ENCODE measurements at places on chromosomes 3 and 15.
A peak's percentile ranks its signal among the peaks of the same experiment; 100 is the strongest.

- DNase-seq, result no peak
Observed at GRCh38 chr3:169143506-169143905, 520.0 kb downstream of the MECOM start.

- DNase-seq, result no peak
Observed at GRCh38 chr15:61315471-61315870, 86.4 kb upstream of the RORA start.

GRCh38 chr3:50124052-50124799, 30.9 kb upstream of the SEMA3F start:
- no peak for DNase-seq

- no peak for DNase-seq
Observed at GRCh38 chr3:14330508-14330907, 71.9 kb upstream of the SLC6A6 start.

DNA sequence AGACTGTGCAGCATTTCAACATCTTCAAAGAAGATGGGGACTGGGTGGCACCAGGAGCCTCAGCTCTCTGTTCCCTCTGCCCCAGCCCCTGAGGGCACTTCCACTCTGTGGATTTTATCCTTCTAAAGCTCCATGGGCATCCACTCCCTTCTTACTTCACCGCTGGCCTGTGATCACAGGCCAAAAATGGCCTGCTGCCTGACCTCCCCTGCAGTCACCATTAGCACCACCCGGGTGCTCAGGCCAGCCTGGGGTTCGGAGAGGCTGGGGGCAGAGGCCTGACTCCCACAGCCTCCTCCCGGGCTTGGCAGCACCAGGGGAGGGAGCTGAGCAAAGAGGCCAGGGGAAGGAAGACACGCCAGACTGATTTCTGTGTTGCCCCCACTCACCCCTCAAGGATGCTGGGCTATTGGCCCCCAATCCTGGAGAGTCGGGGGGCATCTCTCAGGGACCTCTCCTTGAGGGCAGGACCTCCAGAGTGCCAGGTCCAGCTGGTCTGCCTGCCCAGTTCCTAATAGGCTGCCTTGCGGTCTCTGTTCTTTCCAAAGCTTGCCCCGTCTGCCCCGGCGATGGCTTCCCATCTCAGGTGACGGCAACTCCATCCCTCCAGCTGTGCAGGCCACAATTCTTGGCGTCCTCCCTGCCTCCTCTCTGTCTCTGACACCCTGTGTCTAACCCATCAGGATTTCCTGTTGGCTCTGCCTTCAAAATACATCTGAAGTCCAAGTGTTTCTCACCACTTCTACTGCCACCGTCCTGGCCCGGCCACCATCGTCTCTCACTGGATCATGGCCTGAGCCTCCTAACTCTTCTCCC, 67.1 kb downstream of the EXOG start:
- DNase-seq, result no peak

- peak; percentile 41 for DNase-seq
Observed at GRCh38 chr3:171809861-171810628, at the start of gene PLD1. TSS of gene PLD1 (minus strand) at chr3:171810483. CDS start at chr3:171738051, 72,432 bp downstream.

DNA sequence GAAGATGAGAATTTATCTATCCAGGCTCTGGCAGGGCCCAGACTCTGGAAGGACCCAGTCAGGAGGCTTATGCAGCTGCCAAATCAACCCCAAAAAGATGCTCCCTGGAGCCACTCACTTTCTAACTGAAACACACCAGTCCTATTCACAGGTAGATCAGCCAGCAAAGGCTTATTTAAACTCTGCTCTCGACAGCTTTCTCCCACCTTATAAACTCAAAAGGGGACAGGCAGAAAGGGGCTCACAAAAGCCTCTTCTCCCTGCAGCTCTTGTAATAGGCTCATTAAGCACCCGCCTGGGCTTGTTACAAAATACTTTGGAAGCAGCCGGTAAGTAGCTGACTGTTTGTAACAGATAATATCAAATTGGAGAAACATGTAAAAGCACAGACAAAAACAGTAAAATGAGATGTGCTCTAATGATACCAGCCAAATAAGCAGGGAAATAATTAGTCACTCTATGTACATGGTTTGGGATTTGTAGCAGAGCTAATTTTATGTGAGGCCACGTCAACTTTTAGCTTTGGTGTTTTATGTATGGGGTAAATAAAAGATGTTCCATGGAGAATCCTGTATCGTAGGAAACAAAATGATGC, 213.8 kb downstream of the NR2F2 start:
- DNase-seq, result no peak

DNA sequence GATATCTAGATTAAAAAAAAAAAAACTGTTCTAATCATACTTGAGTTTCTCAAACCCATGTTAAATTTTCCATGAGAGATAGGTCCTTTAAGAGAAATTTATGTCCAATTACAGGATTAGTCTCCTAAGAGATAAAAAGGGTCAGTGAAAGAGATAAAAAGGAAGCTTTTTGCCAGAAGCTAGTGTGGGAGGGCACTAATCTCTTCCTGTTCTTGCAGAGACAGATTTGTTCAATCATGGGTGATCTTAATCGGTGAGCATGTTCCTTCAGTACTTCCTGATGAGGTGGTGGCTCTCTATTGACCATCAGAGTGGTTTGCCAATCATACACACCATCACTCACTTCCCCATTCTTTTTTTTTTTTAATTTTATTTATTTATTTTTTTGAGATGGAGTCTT, 16.9 kb upstream of the LPP start:
- no peak for DNase-seq

- DNase-seq, result no peak
Observed at GRCh38 chr15:51499379-51499976, 123.1 kb downstream of the DMXL2 start.

DNA sequence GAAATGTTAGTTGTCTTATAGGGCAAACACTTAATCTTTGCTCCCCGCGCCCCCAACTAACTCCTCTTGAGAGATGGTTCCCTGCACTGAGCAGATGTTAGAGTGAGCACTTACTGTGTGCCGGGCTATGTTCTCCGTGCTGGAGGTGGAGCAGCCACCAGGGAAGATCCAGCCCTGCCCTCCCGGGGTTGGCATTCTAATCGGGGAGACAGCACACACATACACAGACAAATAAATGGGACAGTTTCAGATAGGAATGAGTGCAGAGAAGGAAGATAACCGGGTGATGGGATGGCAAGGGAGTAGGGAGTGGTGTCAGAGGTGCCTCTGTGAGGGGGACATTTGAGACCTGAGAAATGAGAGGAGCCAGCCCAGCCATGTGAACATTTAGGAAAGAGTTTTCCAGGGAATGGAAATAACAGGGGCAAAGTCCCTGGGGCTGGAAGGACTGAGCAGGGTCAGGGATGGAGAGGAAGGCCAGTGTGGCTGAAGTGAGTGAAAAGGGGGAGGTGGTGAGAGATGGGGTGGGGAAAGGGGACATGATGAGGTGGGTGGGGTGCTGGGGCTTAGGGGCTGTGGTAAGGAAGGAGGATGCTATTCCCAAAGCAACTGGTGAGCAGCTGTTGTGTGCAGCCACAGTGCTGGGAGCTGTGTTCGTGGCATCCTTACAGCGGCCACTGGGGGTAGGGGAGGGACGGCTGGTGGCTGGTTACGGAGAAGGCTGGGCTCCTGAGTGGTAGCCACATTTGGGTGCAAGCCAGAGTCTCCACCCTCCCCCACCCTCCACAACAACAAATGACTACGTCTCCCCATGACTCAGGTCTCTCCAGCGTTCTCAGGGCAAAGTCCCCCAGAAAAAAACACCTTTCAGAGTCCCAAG, 15.4 kb upstream of the FGD5 start:
- DNase-seq, result no peak

- no peak for DNase-seq
Observed at GRCh38 chr3:13167829-13168228, 94.6 kb upstream of the IQSEC1 start.

DNA sequence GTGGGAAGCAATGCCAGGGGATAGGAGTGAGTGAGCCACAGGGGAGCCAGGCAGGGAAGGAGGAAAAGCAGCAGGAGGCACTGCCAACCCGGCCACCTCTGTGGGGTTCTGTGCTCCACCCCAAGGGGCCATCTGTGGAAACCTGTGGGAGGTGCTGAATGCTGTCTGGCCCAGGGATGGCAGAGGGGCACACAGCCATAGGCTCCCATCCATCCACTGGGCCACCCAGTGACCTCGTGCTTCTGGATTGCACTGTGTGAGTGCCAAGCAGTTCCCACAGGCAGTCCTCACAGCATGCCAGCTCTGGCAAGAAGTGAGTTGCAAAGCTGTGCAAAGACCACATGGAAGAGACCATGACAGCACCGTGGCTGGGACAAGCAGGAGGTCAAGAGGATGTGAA, 27.5 kb downstream of the DNAJB8 start:
- no peak for DNase-seq

- DNase-seq, result no peak
Observed at GRCh38 chr15:39269352-39269751, 311.5 kb upstream of the THBS1 start.

DNA sequence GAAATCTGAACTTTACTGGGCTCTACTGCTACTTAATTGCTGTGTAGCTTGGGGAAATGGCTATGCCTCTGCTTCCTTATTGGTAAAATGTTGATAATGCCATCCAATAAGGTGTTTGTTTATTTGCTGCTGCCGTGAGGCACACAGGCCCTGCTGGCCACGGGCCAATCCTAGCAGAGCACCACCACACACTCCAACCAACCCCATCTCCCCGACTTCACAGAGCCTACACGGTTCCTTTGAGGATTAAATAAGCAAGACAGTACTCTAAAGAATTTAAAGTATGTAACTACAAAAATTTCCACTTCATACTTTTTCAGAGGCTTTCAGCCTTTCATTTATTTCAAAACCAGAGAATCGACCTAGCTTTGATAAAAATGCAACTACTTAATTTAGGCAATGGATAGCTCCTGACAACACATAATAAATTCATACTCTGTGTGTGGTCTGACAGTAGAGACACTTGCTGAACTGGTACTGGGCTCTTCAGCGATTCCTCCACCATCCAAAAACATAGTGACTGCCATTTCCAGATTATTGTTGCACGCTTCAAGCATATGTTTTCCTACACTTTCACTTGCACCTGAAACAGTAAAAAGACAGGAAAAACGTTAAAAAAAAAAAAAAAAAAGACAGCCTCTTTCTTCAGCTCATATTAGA, 25.3 kb downstream of the UBXN7 start:
- DNase-seq, result no peak

DNA sequence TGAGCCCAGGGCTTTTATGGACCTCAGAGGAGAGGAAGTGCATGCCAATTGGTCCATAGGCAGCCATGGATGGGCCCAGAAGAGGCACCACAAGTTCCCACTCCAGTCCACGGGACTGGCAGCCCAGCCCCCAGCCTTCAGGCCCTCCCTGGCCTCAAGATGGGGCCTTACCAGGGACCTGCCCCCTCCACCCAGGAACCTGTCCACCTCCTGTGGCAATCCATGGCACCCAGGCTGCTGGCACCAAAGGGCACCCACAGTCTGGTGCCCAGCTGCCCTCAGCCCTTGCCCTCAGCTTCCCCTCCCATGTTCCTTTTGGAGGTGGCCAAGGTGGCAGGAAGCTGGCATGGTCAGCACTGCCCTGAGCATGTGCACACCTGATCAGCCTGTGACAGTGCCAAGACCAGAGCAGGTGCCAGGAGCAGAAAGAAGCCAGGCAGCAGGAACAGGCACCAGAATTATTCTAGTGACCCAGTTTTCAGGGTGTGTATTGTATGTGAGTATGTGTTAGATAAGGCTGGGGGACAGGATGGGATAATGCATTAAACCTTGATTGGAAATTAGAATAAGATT, 415.0 kb downstream of the NTRK3 start:
- no peak for DNase-seq

- DNase-seq, result no peak
Observed at GRCh38 chr3:124451630-124452317, 278.5 kb upstream of the UMPS start.

GRCh38 chr15:35928847-35929246, 382.9 kb upstream of the DPH6 start:
- DNase-seq, result no peak

GRCh38 chr3:37241880-37242279, 67.5 kb upstream of the LRRFIP2 start:
- DNase-seq, result no peak

- DNase-seq, result no peak
Observed at GRCh38 chr15:48775546-48775945, 35.3 kb downstream of the CEP152 start.

DNA sequence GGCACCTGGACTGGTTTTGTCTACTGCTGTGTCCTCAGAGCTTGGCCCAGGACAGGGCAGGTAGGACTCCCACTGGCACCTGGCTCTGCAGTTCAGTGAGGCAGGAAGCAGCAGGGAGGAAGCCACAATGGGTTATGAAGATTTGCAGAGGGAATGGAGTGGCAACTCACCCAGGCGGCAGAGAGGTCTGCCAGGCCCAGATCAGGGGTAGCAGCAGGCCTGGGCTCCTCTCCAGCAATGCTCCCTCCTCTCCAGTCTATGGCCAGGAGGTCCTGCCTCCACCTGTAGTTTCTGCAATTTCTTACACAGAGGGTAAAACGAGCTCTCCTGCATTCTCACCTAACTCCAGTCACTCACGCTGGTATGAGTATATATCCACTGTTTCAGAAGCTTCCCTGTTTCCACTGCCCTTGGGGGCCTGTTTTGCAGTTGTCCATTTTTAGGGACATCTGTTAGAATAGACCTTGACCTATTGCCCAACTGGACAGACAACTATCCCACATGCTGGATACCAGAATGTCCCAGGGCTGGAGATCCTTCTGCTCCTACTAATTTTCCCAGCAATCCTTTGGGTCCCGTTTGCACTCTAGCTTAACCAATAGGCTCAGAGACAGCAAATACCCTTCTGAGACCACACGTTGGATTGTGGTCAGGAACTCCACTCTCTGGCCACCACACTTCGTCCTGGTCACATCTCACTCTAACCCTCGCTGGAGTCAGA, 35.2 kb downstream of the HMCES start:
- no peak for DNase-seq

DNA sequence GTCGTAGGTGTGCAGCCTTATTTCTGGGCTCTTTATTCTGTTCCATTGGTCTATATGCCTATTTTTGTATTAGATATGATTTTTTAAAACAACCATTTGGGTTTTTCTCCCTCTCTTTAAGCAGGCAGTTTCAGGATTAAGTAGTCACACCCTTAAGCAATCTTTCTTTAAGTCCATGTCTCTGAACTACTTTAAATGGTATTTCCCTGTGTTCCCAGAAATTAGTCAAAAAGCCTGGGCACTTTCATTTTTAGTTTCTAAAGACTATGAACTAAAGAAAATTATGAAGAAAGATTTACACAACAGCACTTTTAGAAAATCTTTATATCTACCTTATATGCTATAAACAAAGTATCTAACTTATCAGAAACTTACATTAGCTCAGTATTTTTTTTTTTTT, 110.3 kb downstream of the FAIM start:
- DNase-seq, result no peak

GRCh38 chr3:25110642-25111041, 317.4 kb upstream of the RARB start:
- DNase-seq, result no peak

DNA sequence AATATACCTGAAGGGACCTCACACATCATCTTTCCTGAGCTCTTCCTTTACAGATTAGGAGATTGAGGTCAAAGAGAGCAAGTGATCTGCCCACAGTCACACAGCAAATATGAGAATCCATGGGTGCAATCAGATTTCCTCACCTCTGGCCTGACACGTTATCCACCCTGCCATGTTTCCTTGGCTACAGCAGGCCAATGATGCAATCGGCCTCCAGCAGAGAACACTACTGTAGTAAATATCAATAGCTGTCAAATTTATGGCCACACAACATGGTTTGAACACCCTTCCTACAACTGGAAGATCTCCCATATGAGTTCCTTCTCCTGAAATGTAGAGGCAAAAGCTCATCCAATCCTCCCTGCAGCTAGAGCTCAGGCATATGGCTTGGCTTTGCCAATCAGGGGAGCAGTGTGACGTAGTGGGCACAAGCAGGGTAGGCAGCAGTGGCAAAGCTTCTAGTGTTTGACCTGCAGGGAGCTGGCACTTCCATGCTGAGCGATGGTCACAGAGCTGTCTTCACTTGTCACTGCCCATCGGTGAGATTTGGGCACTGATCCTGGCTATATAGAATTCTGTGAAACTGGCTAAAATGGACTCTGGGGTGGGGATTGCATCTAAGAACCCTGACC, 271.3 kb downstream of the TJP1 start:
- DNase-seq, result no peak

All from activated T-cell treated with anti-CD3 and anti-CD28 coated beads for 48 hours (primary cell).